Stimulated activated CD4-positive, alpha-beta T cell treated with anti-CD3 and anti-CD28 coated beads, Interleukin-12 subunit alpha, Interleukin-12 subunit beta, amount 100 ng/mL, for 24 hours (primary cell): ENCODE measurements at places on chromosomes 16 and 17.

DNA sequence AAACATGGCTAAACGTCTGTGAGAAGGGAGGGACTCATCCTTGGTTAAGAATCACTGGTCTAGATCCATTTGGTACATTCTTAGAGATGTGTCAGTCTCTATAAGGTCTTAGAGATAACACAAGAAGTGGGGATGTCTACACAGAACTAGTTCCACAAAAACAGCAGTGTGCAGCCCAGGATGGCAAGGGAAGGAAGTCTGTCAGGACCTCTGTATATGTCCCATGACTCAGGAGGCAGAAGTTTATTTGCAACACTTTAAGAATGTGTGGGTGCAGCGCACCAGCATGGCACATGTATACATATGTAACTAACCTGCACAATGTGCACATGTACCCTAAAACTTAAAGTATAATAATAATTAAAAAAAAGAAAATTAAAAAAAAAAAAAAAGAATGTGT lies 548.5 kb upstream of the SOX9 start:
- DNase-seq, result no peak

DNA sequence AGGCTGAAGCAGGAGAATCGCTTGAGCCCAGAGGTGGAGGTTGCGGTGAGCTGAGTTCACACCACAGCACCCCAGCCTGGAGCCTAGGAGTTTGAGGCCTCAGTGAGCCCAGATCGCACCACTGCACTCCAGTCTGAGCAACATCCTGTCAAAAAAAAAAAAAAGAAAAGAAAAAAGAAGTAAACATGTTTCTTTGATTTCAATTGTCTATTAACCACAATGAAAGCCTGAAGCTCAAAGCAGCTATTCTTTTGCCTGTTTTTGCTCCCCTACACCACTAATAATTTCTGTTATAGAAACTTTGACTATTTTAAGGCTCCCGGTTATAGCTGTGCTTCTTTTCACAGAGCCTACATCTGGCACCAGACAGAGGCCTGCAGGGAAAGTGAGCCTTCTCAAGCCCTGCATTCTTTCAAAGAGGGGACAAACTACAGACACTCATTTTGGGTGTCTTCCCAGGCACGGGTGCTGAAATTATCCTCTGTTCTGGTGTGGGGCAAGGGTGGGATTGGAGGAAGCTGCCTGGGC lies 14.2 kb upstream of the SLC52A1 start:
- no peak for DNase-seq

GRCh38 chr16:2473999-2474876 lies 689 bp upstream of the TBC1D24 start:
- DNase-seq, result no peak

- no peak for DNase-seq
Measured at GRCh38 chr17:73697872-73698271, 53.6 kb upstream of the SDK2 start.

DNA sequence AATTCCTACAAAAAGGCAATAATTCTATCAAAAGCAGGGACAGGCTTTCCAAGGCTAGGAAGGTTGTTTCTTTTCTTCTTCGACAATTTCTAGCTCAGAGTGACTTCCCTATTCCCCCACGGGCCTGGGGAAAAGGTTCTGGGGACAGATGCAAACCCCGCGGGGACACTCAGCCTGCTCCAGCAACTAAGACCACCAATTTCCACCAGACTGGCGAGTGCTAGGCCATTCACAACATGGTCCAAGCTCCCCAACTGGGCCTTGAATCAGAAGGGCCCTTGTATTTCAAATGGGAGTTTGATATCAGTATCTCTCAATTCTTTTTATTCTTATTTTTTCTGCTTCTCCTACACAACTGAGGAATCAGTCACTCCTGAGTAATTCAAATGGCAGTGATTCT lies 86.7 kb downstream of the USP31 start:
- DNase-seq, result no peak

DNA sequence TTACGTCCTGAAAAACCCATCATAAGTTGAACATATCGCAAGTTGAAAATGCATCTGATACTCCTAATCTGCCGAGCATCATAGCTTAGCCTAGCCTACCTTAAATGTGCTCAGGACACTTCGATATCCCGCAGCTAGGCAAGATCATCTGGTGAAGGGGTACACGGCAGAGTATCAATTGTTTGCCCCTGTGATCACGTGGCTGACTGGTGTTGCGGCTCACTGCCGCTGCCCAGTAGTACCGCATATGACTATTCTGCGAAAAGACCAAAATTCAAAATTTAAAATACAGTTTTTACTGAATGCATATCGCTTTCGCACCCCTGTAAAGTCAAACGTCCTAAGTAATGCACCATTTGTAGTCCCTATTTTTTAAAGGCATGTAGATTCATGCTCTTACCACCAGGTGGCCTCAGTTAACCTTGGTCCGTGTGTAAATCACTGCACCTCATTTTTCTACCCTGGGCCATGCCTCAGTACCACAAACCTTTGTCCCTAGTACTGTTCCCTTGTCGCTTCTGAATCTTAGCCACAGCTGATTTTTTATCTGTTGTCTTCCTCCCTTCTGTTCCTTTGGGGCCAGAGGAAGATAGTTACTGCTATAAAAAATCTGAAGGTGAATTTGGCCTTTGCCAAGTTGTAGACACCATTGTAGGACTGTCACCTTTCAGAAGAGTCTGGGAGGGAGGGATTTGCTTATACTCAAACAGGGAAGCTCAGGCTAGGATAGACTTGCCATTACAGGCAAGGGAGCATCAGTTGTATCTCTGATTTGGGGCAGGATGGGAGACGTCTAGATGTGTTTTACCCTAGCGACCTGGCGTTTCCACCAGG lies 34.4 kb downstream of the WWP2 start:
- DNase-seq, result no peak

DNA sequence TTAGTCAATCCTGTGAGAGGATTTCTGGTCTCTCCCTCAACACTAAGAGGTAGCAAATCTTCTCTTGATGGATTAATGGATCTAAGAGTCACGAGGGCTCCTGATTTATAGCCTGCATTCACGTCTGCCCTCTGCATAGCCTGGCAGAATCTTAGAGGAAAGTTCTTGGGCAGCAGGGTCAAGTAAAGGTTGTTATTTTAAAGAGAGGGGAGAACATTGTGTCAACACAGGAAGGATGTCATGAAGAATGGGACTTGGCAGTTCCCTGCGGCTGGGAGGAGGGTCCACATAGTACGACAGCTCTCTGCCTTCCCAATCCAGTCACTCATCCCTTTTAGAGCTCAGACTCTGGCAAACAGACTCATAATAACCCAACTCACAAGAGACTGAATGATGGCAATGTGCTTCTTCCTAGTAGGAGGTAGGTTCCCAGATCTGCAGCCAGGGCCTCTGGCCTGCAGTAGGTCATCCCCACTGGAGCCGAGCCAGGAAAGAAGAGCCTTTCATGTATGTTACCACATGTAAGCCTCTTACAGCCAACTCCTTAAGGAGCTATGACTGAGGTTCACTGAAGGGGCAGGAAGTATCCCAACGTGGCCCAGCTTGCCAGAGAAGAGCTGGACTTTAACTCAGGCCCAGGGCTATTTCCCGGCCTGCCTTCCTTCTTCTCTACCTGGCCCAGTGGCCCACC lies 25.4 kb upstream of the RPTOR start:
- DNase-seq, result no peak

DNA sequence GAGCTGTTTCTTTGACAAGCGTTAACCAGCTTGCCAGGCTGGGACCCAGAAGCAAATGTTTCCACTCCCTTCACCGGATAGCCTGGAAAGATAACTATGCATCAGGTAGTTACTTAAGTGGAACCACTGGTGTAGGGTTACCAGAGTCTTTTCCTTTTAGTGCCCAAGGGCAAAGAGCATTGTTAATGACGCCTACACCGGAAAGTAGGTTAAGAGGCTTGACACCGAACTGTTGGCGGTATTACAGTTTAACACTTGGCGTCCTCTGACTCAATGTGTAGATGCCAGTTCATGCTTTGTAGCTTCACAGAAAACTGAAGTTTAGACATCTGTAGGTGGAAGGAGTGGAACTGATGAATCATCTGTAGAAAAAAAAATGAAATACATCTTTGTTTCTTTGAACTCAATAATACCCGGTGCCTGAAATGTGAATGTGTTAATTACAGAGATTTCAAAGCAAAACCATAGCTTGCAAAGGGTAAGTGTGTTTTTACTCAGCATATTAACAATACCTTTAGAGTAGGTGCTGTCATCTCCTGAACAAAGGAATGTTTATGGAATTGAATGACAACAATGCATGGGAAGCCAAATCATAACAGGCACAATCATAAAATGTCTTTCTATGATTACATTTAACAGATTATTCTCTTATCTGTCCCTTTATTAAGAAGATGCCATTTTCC lies 426.7 kb upstream of the SALL1 start:
- DNase-seq, result no peak

GRCh38 chr16:84413244-84414004 lies 45.1 kb downstream of the ATP2C2 start:
- DNase-seq, result no peak

GRCh38 chr16:79380995-79381602 lies 219.4 kb downstream of the MAF start:
- DNase-seq, result no peak

DNA sequence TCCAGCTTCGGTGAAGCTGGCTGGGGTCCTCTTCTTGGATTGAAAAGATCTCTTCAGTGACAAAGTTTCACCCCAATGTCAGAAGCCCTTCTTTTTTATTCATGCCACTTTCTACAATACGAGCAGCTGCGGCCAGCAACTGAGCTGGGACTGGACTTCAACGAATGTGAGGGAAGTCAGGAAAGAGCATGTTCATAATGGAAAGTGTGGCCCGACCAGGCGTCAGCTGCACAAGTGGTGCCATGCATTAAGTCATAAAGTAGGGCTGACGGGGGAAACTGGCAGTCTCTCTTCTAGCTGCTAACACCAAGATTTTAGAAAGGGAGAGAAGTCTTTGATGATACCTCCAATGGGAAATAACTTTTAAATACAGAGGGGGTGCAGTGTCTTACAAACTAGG lies 192.6 kb downstream of the PARN start:
- no peak for DNase-seq

- no peak for DNase-seq
Measured at GRCh38 chr17:78248051-78248914, 16.9 kb downstream of the TMEM235 start.

GRCh38 chr17:55384643-55385232 lies 36.9 kb downstream of the MMD start:
- DNase-seq, result no peak

DNA sequence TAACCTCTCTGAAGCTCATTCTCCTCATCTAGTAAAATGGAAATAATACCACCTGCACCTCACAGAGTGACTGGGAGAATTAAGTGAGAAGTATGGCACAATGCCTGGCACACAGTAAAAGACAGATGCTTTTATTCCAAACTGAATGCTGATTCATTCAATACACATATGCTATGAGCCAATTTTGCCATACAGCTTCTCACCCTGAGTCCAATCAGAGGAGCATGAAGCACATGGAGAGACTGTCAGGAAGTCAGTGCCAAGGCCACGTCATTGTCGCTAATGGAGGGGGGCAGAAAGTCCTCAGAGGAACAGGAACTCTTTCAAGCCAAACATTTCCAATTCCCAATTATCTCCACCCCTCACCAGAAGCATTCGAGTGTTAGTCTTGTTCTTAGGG lies 11.6 kb downstream of the MKS1 start:
- no peak for DNase-seq

- DNase-seq, result no peak
Measured at GRCh38 chr16:69243479-69243878, 56.5 kb downstream of the SNTB2 start.

GRCh38 chr17:40348562-40349476 lies 15.7 kb downstream of the GJD3 start:
- DNase-seq, result no peak

- no peak for DNase-seq
Measured at GRCh38 chr16:63135069-63135468, 1098.8 kb upstream of the CDH8 start.

DNA sequence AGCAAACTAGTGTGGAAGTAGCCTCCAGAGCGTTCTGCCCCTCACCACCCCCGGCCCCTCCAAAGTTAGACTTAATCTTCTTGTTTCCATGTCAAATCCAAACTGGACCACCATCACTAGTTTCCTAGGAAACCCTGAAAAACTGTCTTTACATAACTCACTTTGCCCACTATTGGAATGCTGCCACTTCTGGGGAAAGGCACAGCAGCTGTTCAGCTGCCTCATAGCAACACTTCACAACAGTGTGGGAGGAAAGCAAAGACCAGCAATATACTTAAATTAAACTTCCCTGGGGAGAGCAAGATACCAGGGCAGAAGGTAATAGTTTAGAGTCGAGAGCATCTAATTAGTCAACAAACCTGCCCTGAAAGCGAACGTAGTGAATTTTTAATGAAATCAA lies 452.2 kb downstream of the KCNJ2 start:
- no peak for DNase-seq
